ENCODE measurements at places on chromosomes 16 and 17.

DNA sequence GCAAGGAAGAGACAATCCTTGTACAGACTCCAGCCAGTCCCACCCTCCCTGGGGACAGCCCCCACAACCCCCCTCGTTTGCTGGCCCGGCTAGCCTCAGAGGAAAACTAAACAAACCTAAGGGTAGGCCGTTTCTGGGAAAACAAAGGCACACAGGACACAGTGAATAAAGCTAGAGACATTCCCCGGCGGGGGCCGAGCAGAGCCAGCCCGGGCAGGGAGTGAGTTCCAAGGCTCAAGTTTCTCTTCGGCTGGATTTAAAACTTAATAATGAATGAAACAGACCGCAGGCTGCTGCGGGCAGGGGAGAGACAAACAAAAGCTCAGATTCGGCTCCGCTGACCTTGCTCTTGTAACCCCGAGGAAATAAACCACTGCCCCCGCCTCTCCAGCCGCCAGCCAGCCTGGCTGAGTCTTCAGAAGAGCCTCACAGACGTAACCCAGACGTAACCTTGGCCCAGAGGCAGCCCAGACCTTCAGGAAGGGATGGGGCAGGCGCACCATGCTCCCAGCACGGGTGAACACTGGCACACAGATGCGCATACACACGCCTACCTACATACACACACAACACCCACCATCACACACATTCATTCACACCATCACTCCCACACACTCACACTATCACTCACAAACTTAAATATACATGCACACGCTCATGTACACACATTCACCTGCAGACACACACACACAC is 216.0 kb downstream of the ZNF423 start:
- peak; percentile 48 for DNase-seq

- no peak for DNase-seq
Measured at GRCh38 chr17:13883659-13884058, 185.6 kb upstream of the COX10 start.

GRCh38 chr16:58948244-58948643 is 214.1 kb upstream of the GOT2 start:
- no peak for DNase-seq

DNA sequence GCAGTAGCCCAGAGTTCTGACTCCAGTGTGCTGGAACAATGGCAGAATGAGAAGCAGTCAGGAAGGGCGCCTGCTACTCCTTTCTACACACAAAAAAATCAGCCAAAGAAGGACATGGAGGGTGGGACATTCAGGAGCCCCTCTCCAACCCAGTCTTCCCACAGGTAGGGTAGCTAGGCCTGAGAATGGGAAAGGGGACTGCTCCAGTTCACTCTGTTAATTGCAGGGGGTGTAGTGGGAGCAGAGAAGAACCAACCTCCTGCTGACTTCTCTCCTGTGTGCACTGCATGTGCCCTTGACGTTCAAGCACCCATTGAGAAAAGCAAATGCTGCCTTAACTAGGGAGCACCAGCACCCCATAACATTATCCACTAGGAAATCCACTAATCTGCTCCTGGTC is 119.1 kb upstream of the IRX6 start:
- DNase-seq, result no peak

DNA sequence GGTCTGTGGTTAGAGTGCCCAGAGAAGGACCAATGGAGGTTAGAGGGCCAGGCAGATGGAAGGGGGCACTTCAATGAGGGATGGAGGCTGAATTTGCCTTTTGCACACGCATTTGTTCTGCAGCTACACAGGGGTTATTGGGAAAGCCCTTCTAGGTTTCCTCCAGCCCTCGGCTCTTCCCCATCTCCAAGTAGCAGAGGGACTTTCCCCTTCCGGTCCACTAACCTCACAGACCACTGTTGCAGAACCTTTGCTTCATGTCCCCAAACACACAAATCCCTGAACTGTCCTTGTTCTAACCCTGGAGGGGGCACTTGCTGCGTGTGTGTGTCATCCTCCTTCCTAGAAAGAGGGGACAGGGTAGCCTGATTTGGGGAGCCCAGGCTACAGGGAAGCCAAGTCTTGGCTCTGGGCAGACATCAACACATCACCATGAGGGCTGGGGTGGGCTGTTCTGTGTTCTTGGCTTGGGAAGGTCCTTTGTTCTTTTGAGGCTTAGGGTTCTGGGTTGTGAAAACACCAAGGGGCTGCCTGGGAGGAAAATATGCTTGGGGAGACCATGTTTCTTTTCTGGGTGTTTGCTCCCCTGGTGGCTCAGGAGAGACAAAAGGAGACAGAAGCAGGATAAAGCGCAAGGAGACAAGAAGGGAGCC is 7.3 kb upstream of the NR1D1 start:
- no peak for DNase-seq

- no peak for DNase-seq
Measured at GRCh38 chr16:10067835-10068234, 114.4 kb downstream of the GRIN2A start.

- no peak for DNase-seq
Measured at GRCh38 chr16:11402051-11402744, 56.9 kb downstream of the RMI2 start.

DNA sequence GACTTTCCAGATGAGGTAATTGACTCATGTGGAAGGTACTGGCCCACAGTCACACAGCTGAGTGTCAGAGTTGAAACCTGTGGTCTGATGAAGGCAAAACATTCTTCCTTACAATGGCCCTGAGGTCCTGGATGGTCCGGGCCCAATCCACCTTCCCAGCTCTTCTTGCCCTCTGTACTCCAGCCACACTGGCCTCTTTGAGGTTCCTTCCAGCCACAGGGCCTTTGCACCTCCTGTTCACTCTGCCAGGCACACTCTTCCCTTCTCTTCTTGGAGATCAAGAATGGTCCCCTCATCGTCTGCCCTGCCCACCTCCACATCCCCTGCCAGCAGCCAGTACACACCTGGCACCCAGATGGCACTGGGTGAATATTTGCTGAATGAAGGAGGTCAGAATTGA is 6.5 kb upstream of the PEMT start:
- DNase-seq, result no peak

- no peak for DNase-seq
Measured at GRCh38 chr17:83127431-83128160, 48.2 kb downstream of the METRNL start.

- DNase-seq, result peak; percentile 93
Measured at GRCh38 chr17:76382803-76383545, 1.4 kb upstream of the SPHK1 start.

- DNase-seq, result no peak
Measured at GRCh38 chr17:38706505-38707216, 1.6 kb downstream of the MLLT6 start.

DNA sequence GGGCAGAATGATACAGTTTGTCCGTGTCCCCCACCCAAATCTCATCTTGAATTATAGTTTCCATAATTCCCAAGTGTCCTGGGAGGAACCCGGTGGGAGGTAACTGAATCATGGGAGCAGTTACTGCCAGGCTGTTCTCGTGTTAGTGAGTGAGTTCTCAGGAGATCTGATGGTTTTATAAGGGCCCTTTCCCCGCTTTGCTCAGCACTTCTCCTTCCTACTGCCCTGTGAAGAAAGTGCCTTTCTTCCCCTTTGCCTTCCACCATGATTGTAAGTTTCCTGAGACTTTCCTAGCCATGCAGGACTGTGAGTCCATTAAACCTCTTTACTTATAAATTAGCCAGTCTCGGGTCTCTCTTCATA is 28.9 kb upstream of the SEC14L1 start:
- no peak for DNase-seq

- no peak for DNase-seq
Measured at GRCh38 chr16:11446566-11447119, 101.4 kb downstream of the RMI2 start.

All from fibroblast of skin of abdomen (primary cell).